Stimulated activated CD8-positive, alpha-beta memory T cell treated with anti-CD3 and anti-CD28 coated beads, Interleukin-7, amount 100 ng/mL, for 1 hour (primary cell): ENCODE measurements at places on chromosomes 13 and 19.

DNA sequence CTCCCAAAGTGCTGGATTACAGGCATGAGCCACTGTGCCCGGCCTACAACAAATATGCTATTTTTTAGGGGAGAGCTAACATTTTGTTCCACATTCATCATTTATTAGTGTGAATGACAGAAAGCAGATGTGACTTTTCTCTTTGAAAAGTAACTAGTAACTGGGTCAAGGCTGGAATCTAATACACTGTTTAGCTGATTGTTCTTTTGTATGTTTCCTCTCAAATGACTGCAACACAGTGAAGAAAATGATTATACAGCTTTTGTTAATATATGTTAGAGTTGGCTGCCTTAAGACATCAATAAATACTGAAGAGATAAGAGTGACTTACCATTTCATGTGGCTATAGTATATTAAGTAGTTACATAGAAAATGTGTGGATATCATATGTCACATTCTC lies 27.0 kb downstream of the MTRF1 start:
- no peak for DNase-seq

DNA sequence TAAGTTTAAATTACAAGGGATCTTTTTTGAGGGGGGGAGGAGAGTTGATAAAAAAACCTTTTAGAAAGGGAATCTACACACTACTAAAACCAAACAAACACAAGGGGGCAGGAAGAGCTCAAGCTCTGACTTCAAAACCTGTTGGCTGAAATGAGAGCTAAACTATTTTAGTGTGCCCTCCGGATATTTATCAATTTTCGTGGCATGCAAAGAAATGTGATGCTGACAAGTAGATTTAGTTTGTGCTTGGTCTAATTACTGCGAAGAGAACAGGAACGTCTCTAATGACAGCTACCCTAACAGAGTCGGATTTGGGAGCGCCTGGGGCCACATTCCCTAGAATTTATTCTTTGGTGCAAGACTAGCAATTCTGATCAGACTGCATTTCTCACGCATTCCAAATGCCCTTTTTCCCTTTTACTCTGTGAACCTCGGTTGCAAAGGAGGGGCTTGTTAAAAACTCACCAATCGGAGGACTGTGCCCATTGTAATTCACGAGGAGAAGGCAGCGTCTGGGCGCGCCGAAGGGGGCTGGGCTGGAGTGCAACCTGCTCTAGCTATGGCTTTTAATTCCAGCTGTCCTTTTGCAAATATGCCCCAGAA lies 802 bp upstream of the FREM2 start:
- no peak for DNase-seq

DNA sequence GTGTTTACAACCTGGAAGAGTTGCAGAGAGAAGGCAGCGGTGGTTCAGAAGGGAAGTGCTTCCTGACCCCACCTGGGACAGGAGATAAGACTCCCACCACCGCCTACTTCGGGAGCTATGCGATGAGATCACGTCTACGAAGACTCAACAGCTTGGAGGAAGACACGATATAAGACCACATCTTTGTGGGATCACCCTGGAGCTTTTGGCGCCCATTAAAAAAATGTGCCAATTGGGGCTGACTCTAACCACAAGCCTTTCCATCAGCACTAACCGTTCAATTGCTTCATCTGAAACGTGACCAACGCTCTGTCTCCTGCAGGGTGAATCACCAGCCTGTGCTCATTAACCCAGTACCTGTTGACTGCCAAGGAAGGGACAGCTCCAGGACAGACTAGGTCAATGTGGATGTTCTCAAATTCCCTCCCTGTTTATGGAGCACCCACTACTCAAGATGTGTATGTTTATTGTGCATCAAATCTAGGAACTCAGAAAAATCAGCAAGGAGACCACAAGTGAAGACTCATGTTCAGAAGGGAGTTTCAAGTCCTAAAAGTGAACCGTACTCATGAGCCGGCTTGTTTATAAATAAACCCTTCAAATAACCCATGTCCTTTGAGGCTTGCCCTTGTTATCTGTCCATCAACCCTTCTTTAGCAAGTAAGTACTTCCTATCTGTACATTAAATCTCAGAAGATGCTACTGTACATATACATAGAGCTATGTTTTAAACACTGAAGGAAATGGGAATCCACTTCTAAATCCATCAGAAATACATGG lies 67.5 kb downstream of the LATS2 start:
- no peak for DNase-seq

DNA sequence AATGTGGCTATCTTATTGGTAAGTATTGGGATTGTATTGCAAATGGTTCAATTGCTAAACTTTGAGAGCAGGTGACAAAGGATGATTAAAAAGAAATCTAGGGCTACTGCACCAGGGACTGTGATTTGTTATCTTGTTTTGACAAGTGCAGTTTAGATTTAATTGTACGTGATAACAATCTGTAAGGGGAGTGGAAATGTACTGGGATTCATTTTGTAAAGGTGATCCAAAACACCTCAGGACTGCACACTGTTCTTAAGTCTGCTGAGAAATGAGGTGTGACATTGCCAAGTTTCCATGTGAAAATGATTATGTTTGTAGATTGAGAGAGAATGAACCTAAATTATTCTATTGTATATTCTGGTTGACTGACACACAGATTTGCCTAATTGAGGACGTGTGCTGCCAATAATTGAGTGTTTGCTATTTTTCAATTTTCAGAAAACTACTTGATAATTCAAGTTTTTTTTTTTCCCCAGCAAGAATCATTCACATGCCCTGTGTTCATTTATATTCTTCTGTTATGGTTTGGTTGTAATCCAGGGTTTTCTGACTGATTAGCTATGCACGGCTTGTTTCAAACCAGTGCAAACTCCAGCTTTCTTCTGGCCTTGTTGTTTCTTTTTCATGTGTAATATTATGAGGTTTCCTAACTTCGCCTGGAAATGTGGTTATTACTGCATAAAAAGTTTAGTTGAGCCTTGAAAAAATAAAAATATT lies 308.0 kb downstream of the OLFM4 start:
- DNase-seq: no peak

DNA sequence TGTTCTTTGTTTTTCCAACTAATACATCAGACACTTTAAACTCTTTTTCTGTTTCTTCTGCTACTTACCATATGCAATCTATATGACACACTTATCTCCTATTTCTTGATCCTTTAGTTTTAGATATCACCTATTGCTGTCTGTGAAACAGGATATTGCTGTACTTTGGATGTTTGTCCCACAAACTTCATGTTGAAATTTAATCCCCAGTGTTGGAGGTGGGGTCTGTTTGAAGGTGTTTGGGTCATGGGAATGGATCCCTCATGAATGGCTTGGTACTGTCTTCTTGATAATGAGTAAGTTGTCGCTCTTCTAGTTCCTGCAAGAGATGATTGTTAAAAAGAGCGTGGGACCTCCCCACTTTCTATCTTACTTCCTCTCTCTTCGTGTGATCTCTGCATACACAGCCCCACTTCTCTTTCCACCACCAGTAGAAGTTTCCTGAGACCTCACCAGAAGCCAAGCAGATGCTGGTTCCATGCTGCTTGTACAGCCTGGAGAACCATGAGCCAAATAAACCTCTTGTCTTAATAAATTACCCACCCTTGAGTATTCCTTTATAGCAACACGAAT lies 244.2 kb downstream of the NHLRC3 start:
- no peak for DNase-seq

GRCh38 chr19:6413291-6413690 lies 11.3 kb downstream of the KHSRP start:
- no peak for DNase-seq

DNA sequence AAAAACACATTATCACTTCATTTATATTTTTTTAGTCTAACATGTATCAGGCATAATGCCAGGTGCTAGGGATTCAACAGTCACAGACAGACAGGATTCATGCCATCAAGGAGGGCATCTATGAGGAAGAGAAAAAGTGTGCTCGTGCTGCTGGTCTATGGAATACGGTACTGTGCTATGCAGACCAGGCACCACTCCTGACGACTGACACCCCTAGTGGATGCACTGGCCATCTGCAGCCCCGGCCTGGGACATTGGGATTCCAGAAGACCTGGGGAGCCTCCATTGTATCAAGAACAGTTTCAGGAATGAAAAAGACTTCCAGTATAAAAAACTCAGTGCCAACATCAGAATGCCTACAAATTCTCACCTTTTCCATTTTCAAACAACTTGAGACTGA lies 94.0 kb downstream of the KLF12 start:
- DNase-seq: no peak

DNA sequence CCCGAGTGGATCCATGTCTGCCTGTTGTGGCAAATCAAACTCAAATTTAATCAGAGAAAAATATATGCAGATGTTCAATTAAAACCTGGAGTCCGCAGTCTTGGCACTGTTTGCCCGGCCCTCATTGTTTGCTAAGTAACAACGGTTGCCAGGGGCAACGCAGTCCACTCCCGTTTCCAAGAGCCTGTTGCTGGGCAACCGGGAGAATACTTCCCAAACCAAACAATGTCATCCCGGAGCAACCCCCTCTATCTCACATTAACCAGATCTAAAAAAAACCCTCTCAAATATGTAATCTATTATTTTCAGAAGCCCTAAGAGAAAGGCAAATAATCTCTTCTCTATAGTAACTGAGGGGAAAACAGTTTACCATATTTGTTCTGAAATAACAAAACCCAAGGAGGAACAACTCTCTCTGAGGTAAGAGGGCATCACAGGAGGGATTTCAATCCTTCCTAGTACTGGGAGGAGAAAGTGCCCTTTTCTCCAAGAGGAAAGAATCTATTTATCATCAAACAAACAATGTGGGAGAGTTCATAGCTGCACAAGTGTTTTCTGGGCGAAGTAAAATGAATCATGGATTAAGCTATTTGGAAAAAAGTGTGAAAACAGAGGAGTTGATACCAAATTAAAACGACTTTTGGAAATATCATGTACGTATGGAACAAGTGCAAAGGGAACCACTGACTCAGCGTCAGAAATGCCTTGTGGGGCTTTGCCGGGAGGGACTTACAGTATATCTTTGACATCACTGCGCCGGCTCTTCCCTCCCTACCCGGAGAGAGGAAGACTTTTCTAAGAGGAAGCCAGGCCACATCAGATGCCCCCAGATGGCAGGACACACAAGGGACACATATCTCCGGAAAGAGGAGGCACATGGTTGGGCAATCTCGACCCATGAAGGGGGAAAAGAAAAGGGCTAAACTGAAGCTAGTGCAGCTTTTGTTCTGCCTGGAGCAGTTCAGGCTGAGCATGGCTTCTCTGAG lies 43.3 kb downstream of the RFX2 start:
- DNase-seq: no peak

DNA sequence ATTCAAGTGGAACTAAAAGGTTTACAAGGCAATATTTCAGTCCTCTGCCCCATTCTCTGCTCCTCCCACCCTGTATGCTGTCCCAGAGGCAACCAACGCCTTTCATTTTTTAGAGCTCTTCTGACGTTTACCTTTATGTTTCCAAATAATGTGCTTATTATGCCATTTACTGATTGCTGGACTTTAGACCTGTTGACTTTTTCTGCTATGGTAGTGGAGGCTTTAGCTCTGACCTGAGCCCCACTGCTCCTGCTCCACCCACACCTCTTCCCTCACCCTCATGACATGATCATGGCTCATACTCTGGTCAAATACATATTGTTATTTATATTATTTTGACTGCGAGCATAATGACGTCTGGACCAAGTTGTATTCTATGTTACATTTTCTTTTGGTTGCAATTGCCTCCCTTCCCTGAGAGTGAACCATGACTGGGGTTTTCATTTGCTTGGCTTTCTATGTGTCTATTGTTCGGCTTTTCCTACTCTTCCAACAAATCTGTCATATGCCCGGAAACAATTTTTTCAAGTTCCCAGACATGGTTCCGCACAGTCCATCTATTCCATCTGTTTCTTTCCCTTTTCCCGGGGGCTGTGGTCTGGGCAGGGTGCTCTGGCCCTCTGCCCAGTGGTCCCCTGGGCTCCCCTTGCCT lies 31.4 kb upstream of the GJB6 start:
- DNase-seq: no peak

DNA sequence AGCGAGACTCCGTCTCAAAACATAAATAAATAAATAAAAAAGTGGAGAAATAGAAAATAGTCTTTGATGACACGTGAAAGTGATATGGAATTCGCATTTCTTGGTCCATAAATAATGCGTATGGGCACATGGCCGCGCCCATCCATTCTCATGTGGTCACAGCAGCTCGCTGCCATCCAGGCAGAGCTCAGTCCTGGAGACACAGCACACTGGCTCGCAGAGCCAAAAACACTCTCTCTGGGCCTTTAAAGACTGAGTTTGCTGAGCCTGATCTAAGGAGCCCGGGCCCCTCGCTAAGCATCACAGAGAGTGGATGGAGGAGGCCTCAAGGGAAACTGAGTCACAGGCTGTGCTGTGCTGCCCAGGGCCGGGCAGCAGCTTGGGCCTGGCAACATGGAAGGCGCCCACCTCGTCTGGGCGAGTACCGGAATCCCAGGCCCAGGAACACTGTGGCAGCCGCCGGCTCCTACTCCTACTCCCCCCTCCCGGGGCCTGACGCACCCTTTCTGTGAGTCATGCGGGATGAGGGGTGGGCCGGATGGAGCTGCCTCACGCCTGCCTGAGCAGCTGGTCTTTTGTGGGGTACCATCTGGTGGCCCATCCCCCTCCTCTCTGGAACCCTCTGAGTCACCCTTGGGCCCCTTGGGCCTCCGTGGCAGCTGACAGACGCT lies 28.9 kb upstream of the CACTIN start:
- DNase-seq: no peak

GRCh38 chr19:21109116-21109515 lies 27.1 kb downstream of the ZNF714 start:
- no peak for DNase-seq

DNA sequence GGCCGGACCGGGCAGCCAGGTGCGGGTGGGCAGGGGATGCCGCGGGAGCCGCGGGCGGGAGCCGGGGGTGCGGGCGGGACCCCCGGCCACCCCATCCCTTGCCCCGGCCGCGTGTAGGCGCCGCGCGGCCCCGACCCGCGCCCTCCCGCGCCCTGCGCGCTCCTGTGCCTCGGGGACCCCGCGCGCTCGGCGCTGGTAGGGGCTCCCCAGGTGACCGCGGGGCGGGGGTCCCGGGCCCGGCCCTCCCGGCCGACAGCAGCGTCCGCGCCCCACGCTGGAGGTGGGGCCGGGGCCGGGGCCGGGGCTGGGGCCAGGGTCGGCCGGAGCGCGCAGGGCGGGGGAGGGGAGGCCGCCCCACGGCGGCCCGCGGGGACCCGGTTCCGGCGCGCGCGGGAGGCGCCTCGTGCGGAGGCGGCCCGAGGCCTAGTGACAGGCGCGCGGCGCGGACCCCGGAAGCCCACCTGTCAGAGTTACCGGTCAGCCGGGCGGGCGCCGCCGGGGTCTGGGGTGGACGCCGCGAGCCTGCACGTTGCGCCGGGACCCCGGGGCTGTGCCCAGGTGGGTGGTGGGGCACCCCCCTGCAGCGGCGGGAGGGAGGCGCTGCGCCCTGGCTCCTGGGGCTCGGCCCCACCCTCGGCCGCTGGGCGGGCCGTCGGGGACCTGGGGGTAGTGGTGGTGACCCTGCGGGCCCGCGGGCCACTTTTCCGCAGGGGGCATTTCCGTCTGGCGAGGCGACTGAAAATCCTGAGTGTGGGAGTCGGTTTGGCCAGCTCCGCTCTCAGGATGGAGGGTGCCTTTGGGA lies 518 bp downstream of the TFDP1 start:
- DNase-seq: no peak
